ENCODE measurements at places on chromosomes 3 and 15.
A peak's percentile ranks its signal among the peaks of the same experiment; 100 is the strongest.

DNA sequence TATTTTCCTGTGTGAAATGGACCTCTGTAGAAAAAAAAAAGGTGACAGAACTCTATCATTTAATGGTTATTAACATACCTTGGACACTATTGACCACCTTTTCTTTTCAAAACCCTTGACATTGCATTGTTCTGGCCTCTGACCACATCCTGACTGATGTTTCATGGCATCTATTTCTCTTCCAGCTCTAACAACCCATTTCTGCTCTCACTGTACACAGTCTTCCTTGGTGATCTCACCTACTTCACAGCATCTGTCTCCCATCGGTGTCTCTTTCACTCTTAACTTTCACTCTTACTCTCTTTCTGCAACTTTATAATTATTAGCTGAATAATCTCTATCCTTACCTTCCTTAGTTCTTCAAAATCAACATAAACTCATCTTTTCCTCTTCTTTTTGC lies 217.4 kb upstream of the CD96 start:
- no peak for DNase-seq

DNA sequence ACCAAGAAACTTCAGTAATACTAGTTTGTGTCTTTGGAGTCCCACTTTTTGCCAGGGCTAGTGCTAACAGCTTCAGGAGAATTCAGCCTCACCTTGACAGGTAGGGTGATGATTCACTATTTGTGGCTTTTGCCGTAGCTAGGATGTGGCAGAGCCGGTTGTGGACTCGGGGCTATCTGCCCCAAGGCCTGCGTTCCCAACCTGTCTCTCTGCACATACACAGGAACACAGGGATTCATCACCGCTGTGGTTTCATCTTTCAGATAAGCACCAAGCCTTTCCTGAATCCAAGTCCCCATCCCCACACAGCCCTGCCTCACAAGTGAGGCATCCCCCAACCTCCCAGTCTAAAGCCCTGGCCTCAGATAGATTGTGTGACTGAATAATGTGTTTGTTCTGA lies 45.2 kb upstream of the POLG start:
- DNase-seq, result no peak

- DNase-seq, result peak; percentile 42
Measured at GRCh38 chr15:31472636-31473384, 146.2 kb downstream of the KLF13 start.

- DNase-seq, result no peak
Measured at GRCh38 chr3:33145901-33146580, 32.2 kb downstream of the CRTAP start.

GRCh38 chr3:133236901-133237300 lies 163.0 kb upstream of the BFSP2 start:
- DNase-seq, result no peak

DNA sequence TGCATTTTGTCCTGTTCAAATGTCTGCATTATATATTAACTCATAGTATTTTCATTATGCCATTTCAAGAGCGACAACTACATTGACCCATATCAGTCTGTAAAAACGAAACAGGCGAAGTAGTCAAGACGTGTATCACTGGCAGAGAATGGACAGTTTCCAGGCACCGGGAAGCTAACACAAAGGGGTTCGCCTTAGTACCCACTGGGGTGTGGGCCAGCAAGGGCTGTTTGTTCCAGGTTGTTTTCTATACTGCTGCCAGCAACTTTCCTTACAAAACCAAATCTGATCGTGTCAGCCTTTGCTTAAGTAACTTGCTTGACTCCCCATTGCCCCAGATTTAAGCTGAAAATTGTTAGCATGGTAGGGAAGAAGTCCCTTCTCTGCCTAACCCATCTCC lies 87.1 kb downstream of the CGNL1 start:
- DNase-seq, result no peak

GRCh38 chr3:136093771-136094170 lies 102.4 kb downstream of the MSL2 start:
- DNase-seq, result no peak

- DNase-seq, result no peak
Measured at GRCh38 chr15:68330901-68331300, 53.4 kb downstream of the FEM1B start.

DNA sequence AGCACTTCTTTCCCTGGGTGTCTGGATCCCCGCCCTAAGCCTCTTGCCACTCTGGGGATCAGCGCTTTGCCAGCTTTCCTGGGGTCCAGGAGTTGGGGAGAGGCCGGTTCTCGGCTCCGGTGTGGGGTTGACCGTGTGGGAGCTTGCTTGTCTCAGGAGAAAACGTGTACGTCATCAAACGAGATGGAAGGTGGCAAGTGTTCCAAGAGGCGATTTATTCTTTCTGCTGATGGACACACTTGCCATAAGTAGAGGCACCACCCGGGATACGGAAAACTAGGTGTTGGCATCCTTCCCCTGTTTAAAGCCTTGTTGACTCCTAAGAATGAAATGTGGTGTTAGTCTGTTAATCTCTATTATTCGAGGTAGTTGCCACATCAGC lies 295 bp downstream of the ZWILCH start:
- no peak for DNase-seq

DNA sequence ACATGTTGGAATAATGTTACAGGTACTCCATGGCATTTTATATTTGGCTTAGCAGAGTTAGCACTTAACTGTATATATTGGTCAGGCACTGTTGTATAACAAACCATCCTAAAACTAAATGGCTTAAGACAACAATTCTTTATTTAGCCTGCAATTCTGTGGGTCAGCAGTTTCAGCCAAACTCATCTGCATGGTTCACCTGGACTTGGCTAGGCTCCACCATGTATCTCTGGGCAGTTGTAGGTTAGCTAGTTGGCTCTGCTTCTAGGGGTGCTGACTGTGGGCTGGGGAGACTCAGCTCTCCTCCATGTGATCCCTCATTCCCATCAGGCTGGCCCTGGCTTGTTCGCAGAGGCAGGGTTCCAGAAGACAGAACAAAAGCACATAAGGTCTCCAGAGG lies 34.4 kb downstream of the RARB start:
- DNase-seq, result no peak

GRCh38 chr3:78994174-78995027 lies 773.4 kb downstream of the ROBO1 start:
- no peak for DNase-seq

DNA sequence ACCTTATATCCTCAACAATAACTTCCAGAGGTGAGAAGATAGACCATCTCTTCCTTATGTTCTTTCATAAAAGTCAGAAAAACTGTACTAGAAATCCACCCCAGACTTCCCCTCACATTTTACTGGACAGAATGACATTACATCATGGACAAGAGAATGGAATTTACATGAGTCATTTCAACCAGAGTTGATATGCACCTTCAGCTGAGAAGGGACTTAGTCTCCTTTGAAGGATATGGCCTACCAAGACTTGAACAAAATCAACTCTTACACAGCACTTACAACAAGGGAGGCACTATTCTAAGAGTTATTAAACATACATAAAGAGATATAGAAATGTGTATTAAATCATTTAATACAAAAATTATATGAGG lies 380.0 kb upstream of the DPH6 start:
- no peak for DNase-seq

- no peak for DNase-seq
Measured at GRCh38 chr3:174337227-174337626, 521.9 kb upstream of the NAALADL2 start.

DNA sequence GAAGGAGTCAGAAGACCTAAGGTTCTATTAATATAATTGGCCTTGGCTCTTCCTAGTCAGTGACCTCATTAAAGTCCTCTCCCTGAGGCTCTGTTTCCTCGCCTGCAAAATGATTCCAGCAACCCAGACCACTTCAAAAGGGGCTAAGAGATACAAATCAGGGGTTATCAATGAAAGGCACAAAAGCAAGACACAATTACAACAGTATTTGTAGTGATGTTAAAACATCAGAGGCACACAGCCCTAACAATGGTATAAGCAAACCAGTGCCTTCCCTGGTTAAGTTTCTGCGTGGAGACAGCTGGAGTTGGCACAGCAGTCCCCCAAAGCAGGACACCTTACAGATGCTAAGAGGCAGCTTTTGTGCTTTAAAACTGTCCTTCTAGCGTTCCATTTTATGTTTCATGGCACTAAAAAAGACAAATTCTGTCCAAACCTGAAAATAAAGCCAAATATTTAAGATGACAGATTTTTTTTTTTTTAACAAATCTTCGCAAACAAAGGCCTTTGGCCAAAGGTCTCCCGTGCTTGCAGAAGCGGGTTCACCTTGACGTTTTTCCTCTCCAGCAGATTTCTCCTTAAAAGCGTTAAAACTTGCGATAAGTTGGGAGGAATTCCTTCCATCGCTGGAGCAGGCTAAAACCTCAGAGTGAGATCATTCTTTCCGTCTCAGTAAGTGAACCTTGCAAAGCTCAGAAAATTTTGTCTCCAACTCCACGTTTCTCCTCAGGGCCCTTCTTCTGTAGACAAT lies 999 bp downstream of the ZNF280D start:
- no peak for DNase-seq

DNA sequence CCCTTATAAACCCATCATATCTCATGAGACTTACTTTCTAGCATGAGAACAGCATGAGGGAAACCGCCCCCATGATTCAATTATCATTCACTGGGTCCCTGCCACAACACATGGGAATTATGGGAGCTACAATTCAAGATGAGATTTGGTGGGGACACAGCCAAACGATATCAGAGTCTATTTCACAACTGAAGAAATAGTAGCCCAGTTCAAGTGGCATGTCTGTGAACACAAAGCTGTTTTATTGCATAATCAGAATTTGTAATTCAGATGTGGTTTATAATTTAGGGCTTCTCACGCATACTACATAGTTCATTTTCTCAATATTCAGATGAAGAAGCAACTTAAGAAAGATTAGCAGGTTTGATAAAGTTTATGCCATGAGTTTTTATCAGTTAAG lies 1188.0 kb upstream of the ALCAM start:
- no peak for DNase-seq
